Iris pigment epithelial cell (primary cell): ENCODE measurements at places on chromosomes 6 and 20.
A peak's percentile ranks its signal among the peaks of the same experiment; 100 is the strongest.

GRCh38 chr6:166826264-166826663 lies 130.1 kb downstream of the RNASET2 start:
- peak; percentile 45 for DNase-seq

GRCh38 chr6:169587975-169588374 lies 113.9 kb downstream of the WDR27 start:
- DNase-seq, result peak; percentile 69

DNA sequence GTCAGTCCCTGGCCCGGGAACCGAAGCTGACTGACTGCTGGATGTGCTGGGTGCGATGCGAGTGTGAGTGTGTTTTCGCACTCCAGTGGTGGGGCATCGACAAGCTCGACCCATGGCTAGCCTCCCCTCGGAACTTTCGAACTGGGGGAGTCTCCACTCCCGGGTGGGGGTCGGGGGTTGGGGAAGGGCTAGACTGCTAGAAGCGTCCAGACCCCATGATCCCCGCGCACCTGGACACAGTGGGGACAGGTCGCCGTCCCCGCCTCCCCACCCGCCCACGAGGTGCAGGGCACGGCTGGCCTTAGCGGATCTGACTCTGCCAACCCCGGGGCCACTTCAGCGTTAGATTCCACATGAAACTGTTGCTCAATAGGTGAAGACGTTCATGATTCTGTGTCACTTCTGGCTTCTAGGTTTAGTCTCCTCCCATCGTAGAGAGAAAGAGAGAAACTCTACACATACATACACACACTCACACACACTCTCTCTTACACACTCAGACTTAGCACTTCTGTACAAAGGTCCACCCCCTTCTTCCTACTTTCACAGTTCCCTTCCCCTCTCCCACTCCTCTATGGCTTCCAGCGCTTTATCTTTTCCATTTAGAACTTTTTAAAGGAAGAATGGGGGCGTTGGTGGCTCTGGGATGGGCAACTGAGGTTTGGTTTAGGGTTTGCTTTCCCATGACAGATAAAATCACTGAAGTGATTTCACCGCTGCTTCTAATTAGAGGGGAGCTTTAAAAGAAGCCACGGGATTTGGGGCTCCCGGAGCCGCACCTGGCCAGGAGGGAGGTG lies 5.1 kb upstream of the TFAP2A start:
- no peak for DNase-seq

DNA sequence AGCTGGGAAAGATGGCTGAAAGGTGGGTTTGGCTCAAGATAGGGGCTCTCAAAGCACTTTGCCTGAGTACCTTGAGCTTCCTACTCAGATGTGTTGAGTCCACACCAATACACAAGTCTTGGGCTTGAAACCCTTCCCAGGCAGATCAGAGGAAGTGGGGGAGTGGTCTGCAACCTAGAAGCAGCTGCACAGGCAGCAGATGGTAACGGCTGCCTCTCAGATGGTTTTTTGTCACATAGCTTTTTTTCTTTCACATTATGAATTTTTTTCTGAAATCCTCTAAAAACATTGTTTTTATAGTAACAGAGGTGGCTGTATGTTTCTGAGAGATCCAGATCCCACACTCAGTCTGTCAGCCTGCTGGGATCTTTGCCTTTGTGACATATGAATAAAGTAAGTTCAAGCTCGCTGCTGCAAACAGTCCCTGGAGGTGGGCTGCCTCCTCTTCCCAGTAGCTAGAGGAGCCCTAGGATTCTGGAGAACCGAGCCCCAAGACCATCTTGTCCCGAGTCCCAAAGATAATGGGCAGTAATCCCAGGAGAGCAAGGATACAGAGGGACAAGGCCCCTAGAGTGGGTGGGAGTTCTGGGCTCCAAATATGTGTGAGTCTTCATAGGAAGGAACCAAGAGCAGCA lies 97.1 kb upstream of the TOP1 start:
- DNase-seq, result no peak

DNA sequence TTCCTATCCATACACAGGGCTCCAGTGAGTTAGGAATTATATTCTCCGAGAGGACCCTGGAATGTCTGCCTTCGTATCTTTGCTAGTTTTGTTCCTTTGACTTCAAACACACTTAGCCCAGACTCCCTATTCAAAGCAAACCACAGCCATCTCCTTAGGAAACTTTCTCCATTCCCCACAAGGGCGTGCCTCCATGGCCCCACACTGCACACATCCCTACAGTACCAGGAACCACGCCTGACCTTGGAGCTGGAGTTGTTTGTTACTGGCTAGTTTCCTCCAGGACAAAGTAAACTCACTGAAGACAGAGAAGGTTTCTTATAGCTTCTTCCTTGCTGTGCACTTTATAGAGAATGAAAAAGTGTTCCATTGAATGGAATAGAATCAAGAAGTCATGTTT lies 412.8 kb upstream of the AGPAT4 start:
- no peak for DNase-seq
